ENCODE measurements at places on chromosomes 3 and 15. TPM values are rescaled to one million over a fixed set of nuclear protein-coding genes. Genes with fewer than 3 reads are reported as not detected.

Gene TGFBR2
- total RNA-seq, result 99.1 TPM

Gene C3orf52
- total RNA-seq, result 1.8 TPM

GRCh38 chr3:64648927-64649906 lies 38.6 kb downstream of the ADAMTS9 start:
- H3K36me3 ChIP-seq, result no peaks in the 10 kb centered on the region
- H3K27ac ChIP-seq, result no peak overlapping the region

- no peaks in the 10 kb centered on the region for H3K4me1 ChIP-seq
- H3K4me3 ChIP-seq, result no peak overlapping the region
- H3K36me3 ChIP-seq, result no peaks in the 10 kb centered on the region
- H3K27me3 ChIP-seq, result peaks cover 20% of the 10 kb centered on the region
- H3K27ac ChIP-seq, result no peak overlapping the region
- no peak for DNase-seq
These were observed 66.1 kb downstream of the NOX5 start for GRCh38 chr15:69080295-69081248.

DNA sequence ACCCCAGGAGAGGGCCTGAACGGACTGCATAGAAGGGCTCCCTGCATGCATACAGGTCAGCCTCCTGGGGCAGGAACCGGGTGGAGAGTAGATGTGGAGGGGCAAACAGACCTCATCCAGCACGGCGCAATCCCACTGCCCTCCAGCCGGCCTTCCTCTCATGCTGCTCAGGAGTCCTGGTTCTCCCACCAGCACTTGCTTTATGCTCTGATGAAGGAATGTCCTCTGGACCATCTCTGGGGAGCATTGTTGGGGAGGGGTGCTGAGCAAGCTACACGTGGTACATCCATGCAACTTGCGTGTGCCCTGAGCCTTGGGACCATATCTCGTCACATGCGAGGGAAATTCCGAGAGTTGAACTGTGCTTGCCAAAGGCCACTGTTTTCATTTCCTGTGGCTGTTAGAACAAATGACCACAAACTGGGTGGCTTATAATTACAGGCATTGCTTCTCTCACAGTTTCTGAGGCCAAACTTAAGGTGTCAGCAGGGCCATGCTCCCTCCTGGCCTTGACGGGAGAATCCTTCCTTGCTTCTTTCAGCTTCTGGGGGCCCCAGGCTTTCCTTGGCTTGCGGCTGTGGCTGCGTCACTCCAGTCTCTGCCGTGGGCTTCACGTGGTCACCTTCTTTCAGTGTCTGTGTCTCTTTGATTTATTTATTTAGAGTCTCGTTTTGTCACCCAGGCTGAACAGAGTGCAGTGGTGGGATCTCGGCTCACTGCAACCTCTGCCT lies 12.2 kb downstream of the SELENOS start:
- no peak overlapping the region for H3K27ac ChIP-seq
- H3K36me3 ChIP-seq, result peaks cover 12% of the 10 kb centered on the region
- H3K27me3 ChIP-seq, result peaks cover 4% of the 10 kb centered on the region
- no peak overlapping the region for H3K4me3 ChIP-seq
- no peak for DNase-seq
- H3K4me1 ChIP-seq, result no peaks in the 10 kb centered on the region

DNA sequence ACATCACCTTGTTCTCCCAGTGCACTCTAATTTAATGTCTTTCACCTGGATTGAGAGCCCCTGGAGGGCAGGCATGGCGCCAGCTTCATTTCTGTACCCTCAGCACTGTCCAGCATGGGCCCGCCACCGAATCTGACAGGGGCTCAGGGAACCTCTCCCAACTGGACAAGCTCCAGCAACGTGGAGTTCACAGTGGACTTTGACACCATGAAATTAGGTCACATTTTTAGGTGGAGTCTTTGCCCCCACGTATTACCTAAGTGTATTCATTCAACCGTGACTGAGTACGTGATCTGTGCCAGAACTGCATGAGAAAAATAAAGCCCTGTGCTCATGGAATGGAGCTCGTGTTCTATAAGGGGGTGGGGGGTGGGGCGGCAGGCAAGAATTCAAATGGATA lies 94.1 kb upstream of the ATP2B2 start:
- H3K36me3 ChIP-seq, result no peaks in the 10 kb centered on the region
- H3K27ac ChIP-seq, result no peak overlapping the region
- no peak overlapping the region for H3K4me3 ChIP-seq

GRCh38 chr3:51719410-51720025 lies 12.7 kb downstream of the GRM2 start:
- H3K27ac ChIP-seq, result no peak overlapping the region
- H3K4me1 ChIP-seq, result peaks cover 9% of the 10 kb centered on the region
- no peak for DNase-seq
- H3K27me3 ChIP-seq, result no peaks in the 10 kb centered on the region
- H3K4me3 ChIP-seq, result no peak overlapping the region

DNA sequence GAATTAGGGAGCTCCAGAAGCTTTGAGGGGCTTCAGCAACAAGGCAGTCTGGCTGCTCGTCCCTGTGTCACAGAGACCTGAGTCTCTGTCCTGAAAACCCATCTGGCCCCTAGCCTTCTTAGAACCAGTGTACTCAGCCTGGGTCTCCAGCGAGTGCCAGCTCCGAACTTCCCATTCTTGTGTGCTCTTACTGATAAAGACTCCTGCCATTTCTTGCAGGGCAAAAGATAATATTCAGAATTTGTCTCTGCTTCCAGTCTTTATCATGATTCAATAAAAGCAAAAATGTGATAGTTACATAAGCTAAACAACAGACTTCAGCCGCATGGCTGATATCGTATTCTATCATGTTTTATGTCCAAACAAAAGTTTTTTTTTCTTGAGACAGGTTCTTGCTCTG lies 36.0 kb upstream of the BCL2A1 start:
- H3K27ac ChIP-seq, result peak overlapping the region; percentile 56
- H3K4me1 ChIP-seq, result peaks cover 51% of the 10 kb centered on the region
- H3K36me3 ChIP-seq, result peaks cover 10% of the 10 kb centered on the region

DNA sequence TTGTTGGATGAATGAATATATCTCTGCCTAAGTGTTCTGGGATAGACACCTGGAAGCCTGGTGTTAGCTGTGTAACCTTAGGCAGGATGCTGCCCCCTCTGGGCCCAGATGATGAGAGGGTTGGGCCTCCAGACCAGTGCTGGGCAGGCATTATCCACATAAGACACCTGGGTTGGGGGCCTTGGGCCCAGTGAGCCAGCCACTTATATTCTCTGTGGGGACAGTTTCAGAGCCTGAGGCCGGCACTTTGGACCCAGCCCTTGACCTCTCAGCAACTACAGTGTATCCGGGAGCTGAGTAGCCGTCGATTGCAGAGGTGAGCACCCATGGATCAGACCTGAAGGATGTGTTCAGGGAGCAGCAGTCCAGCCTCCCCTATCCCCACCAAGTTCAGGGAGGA lies 2.2 kb downstream of the HEMK1 start:
- H3K4me1 ChIP-seq, result peaks cover 31% of the 10 kb centered on the region
- H3K27ac ChIP-seq, result no peak overlapping the region
- no peak for DNase-seq
- peaks cover 15% of the 10 kb centered on the region for H3K36me3 ChIP-seq

GRCh38 chr3:13083898-13084297 lies 10.7 kb upstream of the IQSEC1 start:
- no peaks in the 10 kb centered on the region for H3K27me3 ChIP-seq
- peaks cover 92% of the 10 kb centered on the region for H3K4me1 ChIP-seq
- H3K4me3 ChIP-seq, result peak overlapping the region; percentile 72

DNA sequence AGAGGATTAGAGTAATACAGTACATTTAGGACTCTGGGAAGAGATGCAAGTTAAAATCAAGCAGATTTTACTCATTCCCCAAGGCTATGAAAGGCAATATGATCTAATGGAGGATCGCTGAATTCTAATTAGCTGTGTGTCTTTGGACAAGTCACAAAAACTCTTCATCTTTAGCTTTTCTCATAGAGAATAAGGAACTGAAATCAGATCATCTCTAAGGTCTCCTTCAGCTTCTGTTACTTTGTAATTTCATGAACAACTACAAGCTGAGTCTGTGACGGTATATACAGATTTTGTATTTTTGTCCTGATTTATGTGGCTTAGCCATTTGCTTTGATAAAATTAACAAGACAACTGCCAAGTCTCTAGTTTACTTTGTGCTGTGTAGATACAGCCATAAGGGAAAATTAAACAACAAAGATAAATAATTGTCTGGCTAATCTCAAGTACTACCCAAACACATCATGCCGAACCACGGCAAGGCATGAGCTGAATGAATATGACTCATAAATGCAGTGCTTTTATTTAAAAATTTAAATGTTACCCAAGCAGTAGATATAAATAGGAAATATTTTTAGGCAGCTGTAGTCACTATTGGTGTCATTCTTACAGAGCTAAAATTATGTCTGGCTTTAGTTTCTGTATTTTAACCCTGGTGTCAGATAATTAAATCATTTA lies 81.5 kb downstream of the GAP43 start:
- H3K27me3 ChIP-seq, result no peaks in the 10 kb centered on the region
- H3K36me3 ChIP-seq, result no peaks in the 10 kb centered on the region
- no peak overlapping the region for H3K27ac ChIP-seq
- H3K4me3 ChIP-seq, result peak overlapping the region; percentile 3

DNA sequence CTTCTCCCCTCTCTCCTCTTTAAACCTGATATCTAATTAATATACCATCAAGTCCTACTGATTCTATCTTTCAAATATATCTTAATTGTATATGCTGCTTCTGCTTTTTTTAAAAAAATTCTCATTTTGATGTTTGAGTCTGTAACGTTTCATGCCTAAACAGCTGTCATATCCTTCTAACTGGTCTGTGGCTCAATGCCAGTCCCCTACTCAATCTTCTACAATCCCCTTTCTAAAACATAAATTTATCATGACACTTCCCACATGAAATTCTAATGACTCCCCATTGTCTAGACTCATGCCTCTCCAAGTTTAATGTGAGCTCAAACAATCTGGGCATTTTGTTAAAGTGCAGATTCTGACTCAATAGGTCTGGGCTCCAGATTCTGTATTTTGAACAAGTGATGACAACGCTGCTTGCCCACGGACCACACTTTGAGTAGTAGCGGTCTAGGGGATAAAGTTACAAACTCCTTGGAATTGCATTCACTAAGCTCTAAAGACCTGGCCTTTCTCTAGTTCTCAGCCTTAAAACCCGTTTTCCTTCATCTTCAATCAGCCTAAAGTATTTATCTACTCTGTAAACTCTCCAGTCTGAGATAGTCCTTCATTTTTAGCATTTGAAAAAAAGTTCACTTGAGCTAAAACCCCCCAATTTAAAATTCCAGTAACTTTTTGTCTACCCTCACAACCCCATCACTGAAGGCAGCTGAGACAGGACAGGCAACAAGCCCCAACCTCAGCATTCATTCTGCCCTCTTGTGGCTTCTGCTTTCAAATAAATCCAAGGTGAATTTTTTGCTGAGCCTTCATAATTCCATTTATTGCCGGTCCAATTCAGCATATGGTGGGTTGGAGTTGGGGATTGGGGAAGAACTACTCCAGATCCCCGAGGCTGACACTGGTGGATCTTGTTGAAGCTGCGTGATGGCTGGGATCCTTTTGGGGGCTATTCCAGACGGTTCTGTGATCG lies 88.1 kb upstream of the THRB start:
- no peak for DNase-seq
- H3K36me3 ChIP-seq, result no peaks in the 10 kb centered on the region
- H3K27me3 ChIP-seq, result peaks cover 11% of the 10 kb centered on the region
- H3K4me1 ChIP-seq, result no peaks in the 10 kb centered on the region
- H3K4me3 ChIP-seq, result no peak overlapping the region
- H3K27ac ChIP-seq, result no peak overlapping the region

GRCh38 chr15:99703603-99704443 lies 29.4 kb downstream of the LYSMD4 start:
- no peak for DNase-seq
- H3K27me3 ChIP-seq, result no peaks in the 10 kb centered on the region
- peak overlapping the region; percentile 24 for H3K27ac ChIP-seq
- peak overlapping the region; percentile 11 for H3K4me3 ChIP-seq

- no peak for DNase-seq
- H3K27ac ChIP-seq, result no peak overlapping the region
- H3K4me3 ChIP-seq, result no peak overlapping the region
- no peaks in the 10 kb centered on the region for H3K4me1 ChIP-seq
- H3K27me3 ChIP-seq, result no peaks in the 10 kb centered on the region
- no peaks in the 10 kb centered on the region for H3K36me3 ChIP-seq
These were observed 182.7 kb downstream of the MEIS2 start for GRCh38 chr15:36917411-36918267.

- H3K27ac ChIP-seq, result no peak overlapping the region
- no peaks in the 10 kb centered on the region for H3K4me1 ChIP-seq
- no peaks in the 10 kb centered on the region for H3K27me3 ChIP-seq
- no peak overlapping the region for H3K4me3 ChIP-seq
- no peaks in the 10 kb centered on the region for H3K36me3 ChIP-seq
These were observed 123.7 kb downstream of the MECOM start for GRCh38 chr3:169539856-169540255.

- DNase-seq, result no peak
- H3K27ac ChIP-seq, result peak overlapping the region; percentile 44
- H3K4me3 ChIP-seq, result no peak overlapping the region
- H3K36me3 ChIP-seq, result peaks cover 59% of the 10 kb centered on the region
- peaks cover 28% of the 10 kb centered on the region for H3K4me1 ChIP-seq
These were observed 43.8 kb upstream of the FBXL22 start for GRCh38 chr15:63553388-63553791.

GRCh38 chr3:153756816-153757215 lies 364.4 kb upstream of the ARHGEF26 start:
- no peaks in the 10 kb centered on the region for H3K4me1 ChIP-seq
- no peaks in the 10 kb centered on the region for H3K27me3 ChIP-seq
- no peaks in the 10 kb centered on the region for H3K36me3 ChIP-seq

- peaks cover 29% of the 10 kb centered on the region for H3K4me1 ChIP-seq
- peak overlapping the region; percentile 79 for H3K4me3 ChIP-seq
- no peak for DNase-seq
These were observed 238.7 kb upstream of the P2RY1 start for GRCh38 chr3:152595975-152596821.

DNA sequence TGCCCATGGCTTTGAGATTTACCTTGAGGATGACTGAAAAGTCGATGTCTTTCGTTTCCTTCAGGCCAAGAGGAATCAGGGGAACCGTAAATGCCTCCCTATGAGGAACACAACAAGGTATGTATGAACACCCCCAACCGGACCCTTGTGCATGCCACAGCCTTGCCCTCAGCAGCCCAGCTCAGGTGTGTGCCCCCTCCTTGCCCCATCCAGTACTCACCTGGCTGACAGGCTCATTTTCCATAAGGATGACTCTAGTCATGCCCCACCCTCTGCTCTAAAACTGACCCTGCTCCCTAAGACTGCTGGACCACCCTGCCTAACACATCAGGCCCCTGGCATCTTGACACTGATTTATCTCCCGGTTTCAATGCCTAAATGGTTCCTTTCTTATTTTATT lies 270.0 kb downstream of the GOLGA6L6 start:
- H3K27ac ChIP-seq, result no peak overlapping the region
- DNase-seq, result no peak
- H3K36me3 ChIP-seq, result no peaks in the 10 kb centered on the region
- H3K4me3 ChIP-seq, result no peak overlapping the region

DNA sequence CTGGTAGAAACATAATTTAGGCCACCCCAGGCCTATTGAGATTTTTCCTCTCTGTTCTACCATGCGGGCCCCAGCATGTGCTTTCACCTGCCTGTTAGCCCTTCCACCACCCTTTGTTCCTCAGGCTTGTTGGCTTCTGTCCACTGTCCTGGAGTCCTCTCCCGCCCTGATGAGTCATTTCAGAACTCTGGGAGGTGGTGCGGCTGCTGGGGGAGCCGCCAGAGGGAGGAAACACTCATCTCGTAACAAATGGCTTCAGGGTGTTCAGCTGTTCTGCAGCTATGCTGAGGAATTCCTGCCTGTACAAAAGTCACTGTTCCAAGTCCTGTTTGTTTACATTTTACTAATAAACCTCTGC lies 36.3 kb downstream of the LRTM1 start:
- no peak overlapping the region for H3K27ac ChIP-seq
- DNase-seq, result no peak
- H3K36me3 ChIP-seq, result no peaks in the 10 kb centered on the region
- H3K27me3 ChIP-seq, result no peaks in the 10 kb centered on the region
- H3K4me1 ChIP-seq, result no peaks in the 10 kb centered on the region
